Activated T-helper 17 cell treated with anti-CD3 and anti-CD28 coated beads, Interleukin-2, amount 50 U/mL, for 72 hours (primary cell): ENCODE measurements at places on chromosomes 6 and 20. TPM values are rescaled to one million over a fixed set of nuclear protein-coding genes. Genes with fewer than 3 reads are reported as not detected.

Gene MROH8
- total RNA-seq = 2.0 TPM

Gene POU5F1
- 0.16 TPM for total RNA-seq

Gene NFATC2
- total RNA-seq = 41.1 TPM

Gene FILIP1
- not detected for total RNA-seq

Gene TUBB2B
- total RNA-seq = not detected

Gene PHACTR3
- total RNA-seq = not detected

Gene CASS4
- 9.4 TPM for total RNA-seq

Gene CALHM5
- total RNA-seq = not detected

Gene TRIM40
- not detected for total RNA-seq

Gene GABRR2
- 0.64 TPM for total RNA-seq

DNA sequence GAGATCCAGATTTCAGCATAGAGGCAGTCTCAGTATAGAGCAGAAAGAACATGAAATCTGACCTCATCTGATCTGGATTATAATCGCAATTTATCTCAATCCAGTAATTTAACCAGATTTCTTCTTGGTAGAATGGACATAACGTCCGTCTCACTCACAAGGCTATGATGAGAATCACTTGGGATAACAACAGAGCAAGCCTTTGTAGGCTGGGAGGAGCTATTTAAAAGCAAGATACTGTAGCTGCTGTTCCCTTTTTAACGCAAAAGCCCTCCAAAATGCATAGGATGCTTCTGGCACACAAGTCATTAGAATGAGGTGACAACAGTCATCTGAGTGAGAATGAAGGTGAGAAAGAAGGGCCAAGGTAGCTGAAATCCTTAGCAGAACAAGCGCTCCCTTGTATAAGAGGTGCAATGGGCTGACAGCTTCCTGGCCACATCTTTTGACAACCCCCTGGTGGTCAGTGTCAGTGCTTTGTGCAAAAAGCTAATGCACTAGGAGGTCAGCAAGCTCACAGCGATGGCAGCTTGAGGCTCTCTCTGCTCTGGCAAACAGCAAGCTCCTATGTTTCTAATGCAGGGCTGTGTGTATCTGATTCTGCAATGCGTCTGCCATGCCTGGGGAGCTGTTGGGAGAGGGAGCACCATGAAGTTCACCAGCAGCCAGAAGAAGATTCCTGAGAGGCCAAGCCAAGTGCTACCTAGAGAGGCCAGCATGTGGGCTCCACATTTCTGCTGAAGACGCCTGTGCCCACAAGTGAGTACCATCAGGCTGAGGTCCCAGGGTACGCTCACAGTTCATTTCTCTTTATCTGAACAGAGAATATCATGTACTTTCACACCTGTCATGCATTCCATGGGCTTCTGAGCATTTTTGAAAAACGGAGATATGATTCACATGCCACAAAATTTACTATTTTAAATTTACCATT lies 16.2 kb downstream of the METTL24 start:
- no peak for ATAC-seq
- no peaks in the 10 kb centered on the region for H3K36me3 ChIP-seq
- H3K4me1 ChIP-seq = no peaks in the 10 kb centered on the region
- peaks cover 10% of the 10 kb centered on the region for H3K27me3 ChIP-seq
- no peak overlapping the region for H3K4me3 ChIP-seq
- no peak overlapping the region for H3K27ac ChIP-seq

- peaks cover 59% of the 10 kb centered on the region for H3K36me3 ChIP-seq
- peak overlapping the region; percentile 68 for H3K27ac ChIP-seq
- ATAC-seq = peak; percentile 61
- peak overlapping the region; percentile 27 for H3K4me3 ChIP-seq
- no peaks in the 10 kb centered on the region for H3K27me3 ChIP-seq
- peaks cover 28% of the 10 kb centered on the region for H3K4me1 ChIP-seq
These were observed 50.0 kb downstream of the SYNJ2 start for GRCh38 chr6:158031381-158032353.

DNA sequence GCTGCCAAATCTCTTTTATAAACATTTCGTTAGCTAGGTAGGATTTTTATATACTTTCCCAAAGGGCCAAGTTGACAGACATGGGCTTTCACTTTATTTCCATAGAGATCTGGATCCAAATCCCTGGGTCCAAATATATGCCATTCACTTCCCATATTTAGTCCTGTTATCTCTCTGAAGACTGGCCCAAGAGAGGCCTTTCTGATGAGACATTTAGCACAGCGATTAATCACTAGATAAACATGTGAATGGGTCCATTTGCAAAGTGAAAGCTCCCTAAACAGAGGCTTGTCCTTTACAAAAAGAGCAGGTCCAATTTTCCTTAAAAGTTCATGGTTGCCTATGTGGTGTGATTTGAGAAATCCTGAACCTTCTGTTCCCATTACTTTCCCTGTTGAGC lies 132.6 kb downstream of the TRMT11 start:
- H3K4me1 ChIP-seq = no peaks in the 10 kb centered on the region
- H3K36me3 ChIP-seq = no peaks in the 10 kb centered on the region

DNA sequence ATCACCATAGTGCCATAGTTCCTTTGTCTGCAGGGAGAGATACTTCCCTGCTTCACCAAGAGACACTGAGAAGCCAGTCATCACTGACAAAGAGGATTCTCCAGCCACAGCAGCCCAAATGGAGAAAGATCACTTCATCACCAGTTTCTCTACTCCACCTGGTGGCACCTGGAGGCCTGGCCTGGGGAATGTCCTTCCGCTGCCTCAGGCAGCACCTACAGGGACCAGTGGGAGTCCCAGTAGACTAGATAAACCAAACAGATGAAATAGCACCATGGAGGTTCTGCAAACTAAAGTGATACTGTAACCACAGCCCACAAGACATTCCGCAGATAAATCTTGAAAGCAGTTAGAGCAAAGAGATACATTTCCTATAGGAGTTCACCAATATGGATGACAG lies 266.5 kb downstream of the C6orf118 start:
- H3K4me1 ChIP-seq = no peaks in the 10 kb centered on the region
- ATAC-seq = no peak
- no peaks in the 10 kb centered on the region for H3K36me3 ChIP-seq
- H3K27me3 ChIP-seq = no peaks in the 10 kb centered on the region

DNA sequence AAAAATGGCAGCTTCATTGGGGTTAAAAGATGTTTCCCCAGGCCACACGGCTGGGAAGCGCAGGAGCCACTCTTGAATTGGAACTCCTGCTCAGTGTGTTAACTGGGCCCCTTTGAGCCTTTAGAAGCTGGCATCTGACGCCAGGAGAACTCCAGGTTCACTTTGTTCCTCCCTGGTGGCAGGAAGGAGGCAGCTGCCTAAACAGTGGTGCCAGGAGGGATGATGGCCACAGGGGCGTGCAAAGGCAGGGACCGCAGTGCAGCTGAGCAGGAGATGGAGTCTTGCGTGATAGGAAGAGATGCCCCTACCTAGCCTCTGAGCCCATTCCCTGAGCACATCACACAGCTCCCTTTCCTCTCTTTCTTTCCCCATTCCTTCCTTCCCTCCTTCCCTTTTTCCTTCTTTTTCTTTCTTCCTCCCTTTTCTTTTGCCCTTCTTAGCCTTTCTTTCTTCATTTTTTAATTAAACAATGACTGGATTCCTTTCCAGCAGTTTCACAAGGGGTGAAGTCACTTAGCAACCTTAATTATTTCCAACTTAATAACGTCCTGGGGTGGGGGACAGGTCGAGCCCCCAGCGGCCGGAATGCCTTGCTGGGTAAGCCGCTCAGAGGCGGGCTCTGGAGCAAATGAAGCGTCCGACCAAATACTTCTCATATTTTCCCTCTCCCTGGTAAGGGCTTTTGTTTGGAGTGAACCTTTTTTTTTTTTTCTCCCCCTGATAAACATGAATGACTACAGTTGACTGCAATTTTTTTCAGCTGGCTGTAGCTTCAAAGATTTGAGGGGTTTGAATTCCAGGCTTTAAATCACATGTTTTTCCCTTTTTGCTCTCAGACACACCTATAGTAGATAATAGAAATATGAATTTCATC lies 20.8 kb upstream of the BMP7 start:
- no peaks in the 10 kb centered on the region for H3K4me1 ChIP-seq
- H3K27me3 ChIP-seq = peaks cover 50% of the 10 kb centered on the region
- H3K4me3 ChIP-seq = no peak overlapping the region
- H3K27ac ChIP-seq = no peak overlapping the region

- no peaks in the 10 kb centered on the region for H3K36me3 ChIP-seq
- no peaks in the 10 kb centered on the region for H3K27me3 ChIP-seq
- peak overlapping the region; percentile 46 for H3K4me3 ChIP-seq
- no peaks in the 10 kb centered on the region for H3K4me1 ChIP-seq
- no peak for ATAC-seq
These were observed 1.4 kb downstream of the SRC start for GRCh38 chr20:37347347-37347823.

DNA sequence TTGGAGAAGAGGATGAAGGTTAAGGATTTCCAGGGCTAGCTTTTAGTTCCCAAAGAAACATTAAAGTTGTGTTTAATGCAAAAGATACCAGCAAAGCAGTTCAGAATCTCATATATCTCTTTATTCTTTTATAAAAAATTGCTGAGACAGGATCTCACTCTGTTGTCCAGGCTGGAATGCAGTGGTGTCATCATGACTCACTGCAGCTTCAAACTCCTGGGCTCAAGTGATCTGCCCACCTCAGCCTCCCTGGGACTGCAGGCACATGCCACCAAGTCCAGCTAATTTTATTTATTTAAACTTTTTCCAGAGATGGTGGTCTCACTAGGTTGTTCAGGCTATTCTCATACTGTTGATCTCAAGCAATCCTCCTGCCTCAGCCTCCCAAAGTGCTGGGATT lies 41.1 kb upstream of the CAP2 start:
- H3K36me3 ChIP-seq = no peaks in the 10 kb centered on the region
- no peak for ATAC-seq
- H3K4me1 ChIP-seq = no peaks in the 10 kb centered on the region
- no peak overlapping the region for H3K27ac ChIP-seq

- peaks cover 11% of the 10 kb centered on the region for H3K4me1 ChIP-seq
- H3K27me3 ChIP-seq = peaks cover 17% of the 10 kb centered on the region
- no peak overlapping the region for H3K4me3 ChIP-seq
- no peak for ATAC-seq
These were observed 4.9 kb upstream of the TOX2 start for GRCh38 chr20:43909720-43910119.

- peaks cover 5% of the 10 kb centered on the region for H3K4me1 ChIP-seq
- no peaks in the 10 kb centered on the region for H3K36me3 ChIP-seq
- no peak for ATAC-seq
- H3K4me3 ChIP-seq = no peak overlapping the region
These were observed 183.8 kb upstream of the TCF21 start for GRCh38 chr6:133705066-133705465.

DNA sequence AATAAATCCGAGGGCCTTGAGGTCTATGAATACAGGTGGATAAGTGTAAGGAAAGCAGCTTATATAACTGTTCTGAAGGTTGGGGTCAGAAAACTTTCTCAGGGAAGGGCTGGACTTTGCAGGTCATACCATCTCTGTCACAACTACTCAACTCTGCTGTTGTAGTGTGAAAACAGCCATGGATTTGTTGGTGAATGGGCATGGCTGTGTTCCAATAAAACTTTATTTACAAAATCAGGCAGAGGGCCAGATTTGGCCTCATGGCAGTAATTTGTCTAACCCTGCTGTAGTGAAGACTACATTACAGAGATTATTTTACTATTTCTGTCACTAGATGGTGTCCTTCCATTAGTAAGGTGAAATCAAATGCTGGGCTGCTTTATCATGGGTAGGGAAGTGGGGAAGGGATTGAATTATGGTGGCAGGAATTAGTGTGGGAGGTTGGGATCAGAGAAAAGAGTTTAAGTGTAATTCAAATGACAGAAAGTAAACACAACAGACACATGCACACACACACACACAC lies 409.6 kb upstream of the CHD6 start:
- no peaks in the 10 kb centered on the region for H3K36me3 ChIP-seq
- peaks cover 6% of the 10 kb centered on the region for H3K27me3 ChIP-seq
- no peak overlapping the region for H3K4me3 ChIP-seq
- no peaks in the 10 kb centered on the region for H3K4me1 ChIP-seq
- ATAC-seq = no peak

- H3K4me1 ChIP-seq = no peaks in the 10 kb centered on the region
- no peaks in the 10 kb centered on the region for H3K27me3 ChIP-seq
- no peak for ATAC-seq
- H3K27ac ChIP-seq = no peak overlapping the region
These were observed 188.8 kb downstream of the TMEM242 start for GRCh38 chr6:157134402-157135047.

- H3K27ac ChIP-seq = no peak overlapping the region
- H3K27me3 ChIP-seq = peaks cover 11% of the 10 kb centered on the region
- H3K36me3 ChIP-seq = no peaks in the 10 kb centered on the region
- no peak overlapping the region for H3K4me3 ChIP-seq
- ATAC-seq = no peak
These were observed 599.1 kb downstream of the QKI start for GRCh38 chr6:164013480-164014208.

- H3K4me1 ChIP-seq = peaks cover 28% of the 10 kb centered on the region
- H3K27me3 ChIP-seq = no peaks in the 10 kb centered on the region
- ATAC-seq = peak; percentile 8
- H3K4me3 ChIP-seq = peak overlapping the region; percentile 76
- peak overlapping the region; percentile 73 for H3K27ac ChIP-seq
These were observed 25.4 kb downstream of the DIDO1 start for GRCh38 chr20:62900692-62901584.

- peaks cover 6% of the 10 kb centered on the region for H3K4me1 ChIP-seq
- H3K36me3 ChIP-seq = no peaks in the 10 kb centered on the region
- H3K27me3 ChIP-seq = peaks cover 3% of the 10 kb centered on the region
- H3K27ac ChIP-seq = no peak overlapping the region
- ATAC-seq = no peak
- H3K4me3 ChIP-seq = no peak overlapping the region
These were observed 112.2 kb upstream of the TNFAIP3 start for GRCh38 chr6:137754866-137755265.

GRCh38 chr6:117149324-117149723 lies 116.0 kb upstream of the VGLL2 start:
- no peaks in the 10 kb centered on the region for H3K27me3 ChIP-seq
- H3K36me3 ChIP-seq = no peaks in the 10 kb centered on the region
- no peaks in the 10 kb centered on the region for H3K4me1 ChIP-seq

- no peak overlapping the region for H3K27ac ChIP-seq
- no peaks in the 10 kb centered on the region for H3K36me3 ChIP-seq
- H3K27me3 ChIP-seq = peaks cover 21% of the 10 kb centered on the region
- H3K4me1 ChIP-seq = peaks cover 6% of the 10 kb centered on the region
These were observed 21.9 kb downstream of the SAMD5 start for GRCh38 chr6:147530132-147531060.
